ENCODE measurements at places on chromosomes 13 and 19. TPM values are rescaled to one million over a fixed set of nuclear protein-coding genes. Genes with fewer than 3 reads are reported as not detected.
A peak's percentile ranks its signal among the peaks of the same experiment; 100 is the strongest.

CEBPG gene
- total RNA-seq: 10.2 TPM

GRCh38 chr19:48780631-48781391 is 25.5 kb downstream of the FGF21 start:
- peak; percentile 30 for DNase-seq

DNA sequence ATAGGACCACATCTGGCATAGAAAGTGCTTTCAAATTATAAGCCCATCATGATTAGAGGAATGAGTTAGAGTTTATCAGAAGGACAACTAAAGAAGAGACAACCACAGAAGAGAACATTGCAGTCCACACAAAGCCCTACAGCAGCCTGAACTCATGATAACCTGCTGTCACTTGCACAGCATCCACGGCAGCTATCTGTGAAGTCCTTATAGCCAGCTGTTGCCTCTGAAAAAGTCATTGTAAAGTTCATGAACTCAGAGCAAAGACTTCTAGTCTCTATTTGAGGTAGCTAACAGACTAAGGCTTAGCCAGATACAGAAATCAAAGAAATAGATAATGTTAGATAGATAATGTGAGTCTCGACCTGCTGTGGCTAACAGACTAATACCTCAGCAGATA is 450.0 kb downstream of the KLF5 start:
- DNase-seq: no peak

- DNase-seq: peak; percentile 8
Observed at GRCh38 chr19:4913996-4914735, 4.9 kb downstream of the UHRF1 start.

GRCh38 chr19:48175578-48175977 is 5.1 kb downstream of the ZSWIM9 start:
- no peak for DNase-seq

Measured in HFFc6 (cell line).